CD4-positive, alpha-beta T cell treated with Interleukin-1 beta for 1 hour (primary cell): ENCODE measurements at places on chromosomes 3 and 15.

GRCh38 chr15:52783929-52784798 is 6.0 kb downstream of the ONECUT1 start:
- DNase-seq, result no peak

- no peak for DNase-seq
Observed at GRCh38 chr15:72200395-72201237, 3.0 kb upstream of the GRAMD2A start.

DNA sequence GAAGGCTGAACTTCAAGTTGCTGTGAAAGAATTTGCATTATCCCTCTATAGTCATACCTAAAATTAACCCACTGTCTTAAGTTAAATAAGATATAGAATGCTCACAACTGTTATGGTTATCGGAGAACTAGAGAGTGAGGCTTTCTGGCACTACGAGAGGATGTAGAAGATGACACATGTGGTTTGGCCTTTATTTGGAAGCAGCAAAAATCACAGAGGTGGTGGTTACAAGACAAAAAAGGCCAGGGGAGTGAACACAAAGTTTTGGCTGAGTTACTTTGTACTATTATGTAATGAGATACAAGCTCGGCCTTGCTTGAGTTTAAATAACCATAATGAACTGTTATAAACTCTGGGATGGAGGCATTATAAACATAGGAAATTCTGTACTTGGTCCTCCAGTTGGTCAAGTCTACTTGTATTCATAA is 78.3 kb upstream of the ICE2 start:
- DNase-seq, result no peak

- no peak for DNase-seq
Observed at GRCh38 chr15:44458429-44458828, 31.0 kb downstream of the CTDSPL2 start.

- no peak for DNase-seq
Observed at GRCh38 chr3:122111974-122112373, 56.8 kb downstream of the CD86 start.

GRCh38 chr3:184126006-184126405 is 9.2 kb upstream of the EIF2B5 start:
- DNase-seq, result no peak

DNA sequence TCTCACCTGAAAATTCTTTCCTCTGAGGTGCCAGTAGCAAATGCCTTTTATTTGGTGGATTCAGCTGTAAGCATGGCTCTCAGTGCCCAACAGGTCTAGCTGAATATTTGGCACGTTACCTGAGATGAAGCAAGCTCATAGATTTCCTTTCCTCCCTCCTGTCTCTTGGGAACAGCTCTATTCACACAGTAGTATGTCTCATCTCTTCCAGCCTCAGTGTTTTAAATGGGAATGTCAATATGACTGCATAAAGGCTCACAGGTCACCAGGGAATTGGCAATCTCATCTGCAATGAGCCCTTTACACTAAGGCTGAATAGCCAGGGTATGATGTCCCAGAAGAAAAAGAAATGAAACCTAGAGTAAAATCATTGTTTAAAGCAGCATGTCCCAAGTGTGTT is 733.5 kb downstream of the NTRK3 start:
- no peak for DNase-seq

DNA sequence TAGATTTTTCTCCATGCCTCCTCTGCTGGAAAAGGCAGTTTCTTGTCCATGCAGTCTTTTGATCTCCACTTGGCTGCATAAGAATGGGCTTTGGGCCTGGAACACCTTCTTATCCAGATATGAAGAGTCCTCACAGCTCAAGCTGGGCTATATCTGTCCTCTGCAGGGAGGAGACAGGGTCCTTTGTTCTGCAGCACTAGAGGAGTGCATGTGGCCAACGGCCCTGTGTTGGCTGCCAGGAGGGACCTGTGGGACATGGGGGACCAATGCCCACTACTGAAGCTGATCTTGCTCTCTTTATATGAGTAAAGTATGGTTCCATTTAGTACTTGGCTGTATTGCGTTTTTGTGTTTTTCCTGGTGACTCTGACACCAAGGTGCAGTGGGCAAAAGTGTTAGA is 157.3 kb upstream of the ABI3BP start:
- no peak for DNase-seq

GRCh38 chr3:115635406-115635805 is 12.1 kb downstream of the GAP43 start:
- DNase-seq, result no peak

DNA sequence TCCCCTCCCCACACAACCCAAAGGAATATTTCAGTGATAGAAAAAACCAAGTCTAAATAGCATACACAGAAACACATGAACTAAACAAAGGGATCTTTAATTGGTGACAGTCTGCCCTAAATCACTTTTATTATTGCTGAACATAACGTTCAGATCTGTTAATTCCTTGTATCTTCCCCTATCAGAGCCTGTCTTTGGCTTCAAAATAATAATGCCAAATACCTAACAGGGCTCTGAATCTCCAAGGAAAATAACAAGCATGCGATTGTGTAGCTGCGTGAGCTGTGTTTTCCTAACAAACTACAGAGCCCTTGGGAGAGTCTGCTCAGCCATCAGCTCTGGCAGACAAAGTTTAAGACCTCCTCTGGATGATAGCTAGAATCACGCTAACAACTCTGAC is 1010.1 kb downstream of the ROBO1 start:
- no peak for DNase-seq
